8988T (cell line): ENCODE measurements at places on chromosomes 2 and 18.

DNA sequence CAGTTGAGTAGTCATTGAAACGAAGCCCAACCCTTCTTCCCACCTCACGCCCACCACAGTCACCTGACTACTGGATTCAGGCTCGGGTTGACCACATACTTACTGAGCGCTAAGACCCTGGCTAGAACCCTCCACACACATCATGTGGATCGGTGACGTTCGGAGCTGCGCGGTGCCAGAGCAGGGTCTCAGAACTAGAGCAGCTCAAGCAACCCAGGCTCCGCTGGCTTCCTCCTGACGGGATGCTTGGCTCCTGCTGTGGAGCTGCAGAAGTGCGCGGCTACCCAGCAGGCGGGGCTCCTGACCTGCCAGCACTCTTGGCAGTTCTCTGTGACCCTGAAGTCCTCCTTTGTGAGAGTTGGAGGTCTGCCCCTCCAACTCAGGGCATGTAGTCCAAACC is 90.6 kb upstream of the MBOAT2 start:
- DNase-seq = no peak

GRCh38 chr2:45570671-45571334 is 40.3 kb downstream of the SRBD1 start:
- DNase-seq = no peak

DNA sequence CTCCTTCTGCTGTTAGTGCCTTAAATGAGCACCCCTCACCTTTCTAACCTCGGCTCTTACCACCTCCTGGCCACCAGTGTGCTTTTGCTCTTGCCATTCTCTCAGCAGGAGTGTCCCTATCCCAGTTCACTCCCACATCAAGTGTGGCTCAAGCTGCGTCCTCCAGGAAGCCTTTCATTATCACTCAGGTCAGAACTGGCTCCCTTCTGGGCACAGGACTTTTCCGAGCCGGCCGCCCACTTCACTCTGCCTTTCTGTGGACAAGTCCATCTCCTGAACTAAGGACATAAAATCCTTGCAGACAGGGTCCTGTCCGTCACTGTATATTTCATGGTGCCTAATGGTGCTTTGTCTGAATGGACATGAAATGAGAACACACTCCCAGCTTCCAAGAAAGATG is 15.6 kb downstream of the TMEM127 start:
- no peak for DNase-seq

- DNase-seq = peak; percentile 44
These were observed 1.6 kb upstream of the ALKAL2 start for GRCh38 chr2:289362-290089.

- DNase-seq = no peak
These were observed 45.3 kb downstream of the POLE4 start for GRCh38 chr2:75003773-75004172.
